ENCODE measurements at places on chromosomes 12 and 14.

DNA sequence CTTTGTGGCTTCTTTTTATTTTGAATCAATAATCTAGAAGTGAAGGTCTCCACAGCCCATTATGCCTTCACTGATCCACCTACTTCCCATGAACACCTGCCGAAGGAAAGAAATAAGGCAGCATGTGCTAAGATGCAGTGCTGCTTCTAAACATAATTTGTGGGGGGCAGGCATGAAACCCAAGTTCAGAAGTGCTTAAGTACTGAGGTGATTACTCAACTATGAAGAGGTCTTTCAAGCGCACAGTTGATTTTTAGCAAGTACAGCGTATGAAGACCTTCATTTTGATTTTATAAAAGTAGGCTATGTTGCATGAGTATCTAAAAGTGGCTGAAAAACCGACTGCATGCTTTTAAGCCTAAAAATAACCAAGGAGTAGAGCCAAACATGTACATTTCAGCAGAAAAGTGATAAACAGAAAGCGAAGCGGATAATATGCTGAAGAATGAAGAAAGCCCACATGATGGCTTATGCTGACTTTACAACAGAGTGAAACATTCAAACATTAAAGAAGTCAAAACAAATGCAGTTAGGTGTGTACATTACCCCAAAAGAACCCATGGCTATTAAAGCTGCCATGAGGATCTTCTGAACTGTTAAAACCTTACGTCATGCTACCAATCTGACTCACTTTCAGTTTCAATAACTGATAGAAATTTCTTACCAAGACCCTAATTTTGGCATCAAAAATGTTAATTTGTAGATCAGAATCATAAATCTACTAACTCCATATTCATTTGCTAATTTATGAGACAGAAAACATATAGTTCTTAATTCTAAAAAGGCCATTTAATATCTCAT, 29.3 kb downstream of the KICS2 start:
- DNase-seq, result no peak

DNA sequence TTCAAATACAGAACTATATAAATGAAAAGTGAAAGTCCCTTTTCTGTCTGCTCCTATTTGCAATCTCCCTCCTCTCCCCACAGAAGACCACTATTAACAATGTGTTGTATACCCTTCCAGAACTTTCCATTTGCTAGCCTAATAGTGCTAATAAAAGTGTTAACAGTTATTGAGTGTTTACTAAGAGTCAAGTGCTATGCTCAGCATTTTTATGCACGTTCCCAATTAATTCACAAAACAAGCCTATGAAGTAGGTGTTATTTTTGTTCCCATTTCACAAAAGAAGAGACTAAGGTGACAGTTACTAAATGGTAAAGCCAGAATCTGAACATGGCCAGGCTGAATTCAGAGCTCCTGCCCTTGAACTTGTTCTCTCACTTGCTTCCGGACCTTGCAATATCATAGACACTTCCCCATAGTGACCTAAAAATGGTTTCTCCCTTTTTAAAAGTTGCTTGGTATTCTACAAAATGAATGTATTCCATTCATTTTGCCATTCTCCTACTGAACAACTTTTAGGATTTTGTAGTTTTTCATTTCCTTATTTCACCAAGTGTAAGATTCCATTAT, 1.6 kb upstream of the PRKAB1 start:
- no peak for DNase-seq

DNA sequence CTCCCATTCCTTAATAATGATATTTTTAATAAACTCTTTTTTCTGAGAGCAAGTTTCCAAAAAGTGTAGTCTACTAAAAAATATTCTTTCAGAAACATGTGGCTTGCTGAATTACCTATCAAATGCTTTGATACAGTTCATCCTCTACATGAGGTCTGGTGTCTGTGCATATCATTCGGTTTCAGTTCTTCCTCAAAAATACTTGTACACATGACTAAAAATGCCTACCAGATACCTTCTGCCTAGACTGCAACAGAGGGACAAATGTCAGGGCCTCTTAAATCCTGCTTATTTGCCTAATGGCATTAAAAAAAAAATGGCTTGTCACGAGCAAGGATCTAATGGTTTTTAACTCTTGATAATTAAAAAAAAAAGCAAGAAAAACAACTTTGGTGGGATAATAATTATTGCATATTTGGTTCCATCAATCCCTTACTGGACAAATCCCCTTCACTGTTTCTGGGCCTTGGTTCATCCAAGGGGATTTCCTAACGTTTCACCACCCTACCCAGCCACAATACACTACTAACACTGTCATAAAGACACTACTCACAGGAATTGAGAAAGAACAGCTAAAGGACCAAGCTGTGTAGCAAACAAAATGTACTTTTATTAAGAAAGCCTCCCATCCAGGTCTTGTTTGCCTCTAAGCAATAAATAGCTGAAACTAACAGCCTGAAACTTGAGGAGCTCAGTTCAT, 45.7 kb downstream of the PARP11 start:
- DNase-seq, result no peak

GRCh38 chr14:83260751-83261150, 1727.1 kb upstream of the SEL1L start:
- no peak for DNase-seq

DNA sequence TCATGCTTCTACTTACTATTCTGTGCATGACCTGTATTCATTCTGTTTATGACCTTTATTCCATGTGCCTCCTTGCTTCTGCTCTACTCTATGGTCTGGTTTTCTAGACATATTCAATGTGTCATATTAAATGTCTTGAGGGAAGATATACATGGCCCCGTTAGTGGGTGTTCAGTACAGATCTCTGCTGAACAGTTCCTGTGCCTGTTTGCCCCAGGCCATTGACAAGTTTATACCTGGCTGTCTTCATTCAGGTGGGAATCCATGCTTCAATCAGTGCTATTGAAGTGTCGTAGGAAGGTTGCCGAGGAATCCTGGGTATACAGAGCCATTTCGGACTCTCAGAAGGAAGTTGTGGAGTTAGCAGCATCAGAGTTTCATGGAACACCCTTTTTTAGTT, 7.4 kb upstream of the PPFIBP1 start:
- DNase-seq, result no peak

GRCh38 chr14:53265025-53265424, 111.9 kb upstream of the DDHD1 start:
- no peak for DNase-seq

- no peak for DNase-seq
These were observed 116.0 kb upstream of the LHX5 start for GRCh38 chr12:113587720-113588119.
